Bladder microvascular endothelial cell (primary cell): ENCODE measurements at places on chromosomes 3 and 15. TPM values are rescaled to one million over a fixed set of nuclear protein-coding genes. Genes with fewer than 3 reads are reported as not detected.

The SLC51A gene
- not detected in 2 replicates for total RNA-seq

The GPR62 gene
- total RNA-seq: not detected in 2 replicates

The SEC62 gene
- total RNA-seq: 22.5 and 65.2 TPM in 2 replicates

The SPG11 gene
- 24.6 and 63.8 TPM in 2 replicates for total RNA-seq

The WDR93 gene
- total RNA-seq: under 0.01 TPM in 1 of 2 replicates, not detected in the other

The TF gene
- 0.19 TPM in 1 of 2 replicates, not detected in the other for total RNA-seq

The LSMEM2 gene
- total RNA-seq: not detected in 2 replicates

The ITIH1 gene
- total RNA-seq: 0.16 TPM in 1 of 2 replicates, not detected in the other

The ZKSCAN7 gene
- total RNA-seq: 1.3 and 1.6 TPM in 2 replicates

The PLA2G4E gene
- total RNA-seq: not detected in 2 replicates

The LRRN1 gene
- not detected in 2 replicates for total RNA-seq

The TMED3 gene
- 101 and 107 TPM in 2 replicates for total RNA-seq

The UBA3 gene
- 46.8 and 72.8 TPM in 2 replicates for total RNA-seq

The GPR156 gene
- 0.06 TPM in 1 of 2 replicates, not detected in the other for total RNA-seq

The KLHL40 gene
- not detected in 2 replicates for total RNA-seq

The SLC24A5 gene
- total RNA-seq: not detected in 2 replicates

The PFN2 gene
- 22.2 and 31.8 TPM in 2 replicates for total RNA-seq
